ENCODE measurements at places on chromosomes 7 and 10.

GRCh38 chr10:5040010-5040673 lies 36.5 kb upstream of the AKR1C2 start:
- no peak for DNase-seq

DNA sequence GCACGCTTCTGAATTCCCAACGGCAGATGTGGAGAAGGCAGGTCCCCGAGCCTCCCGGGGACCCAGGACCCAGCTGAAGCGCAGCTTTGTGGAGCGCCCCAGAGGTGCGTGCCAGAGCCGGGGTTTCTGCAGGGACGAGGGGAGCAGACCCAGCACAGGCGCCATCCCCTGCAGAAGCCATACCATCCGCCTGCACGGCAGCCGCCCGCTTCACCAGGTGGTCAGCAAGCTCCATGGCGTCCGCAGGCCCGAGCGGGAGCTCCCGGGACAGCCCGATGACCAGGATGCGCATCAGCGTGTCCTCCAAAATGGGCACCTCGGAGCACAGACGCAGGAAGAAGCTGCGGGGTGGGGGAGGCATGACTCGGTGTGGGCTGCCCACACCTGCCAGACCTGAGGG lies 10.6 kb downstream of the INTS1 start:
- no peak for DNase-seq

DNA sequence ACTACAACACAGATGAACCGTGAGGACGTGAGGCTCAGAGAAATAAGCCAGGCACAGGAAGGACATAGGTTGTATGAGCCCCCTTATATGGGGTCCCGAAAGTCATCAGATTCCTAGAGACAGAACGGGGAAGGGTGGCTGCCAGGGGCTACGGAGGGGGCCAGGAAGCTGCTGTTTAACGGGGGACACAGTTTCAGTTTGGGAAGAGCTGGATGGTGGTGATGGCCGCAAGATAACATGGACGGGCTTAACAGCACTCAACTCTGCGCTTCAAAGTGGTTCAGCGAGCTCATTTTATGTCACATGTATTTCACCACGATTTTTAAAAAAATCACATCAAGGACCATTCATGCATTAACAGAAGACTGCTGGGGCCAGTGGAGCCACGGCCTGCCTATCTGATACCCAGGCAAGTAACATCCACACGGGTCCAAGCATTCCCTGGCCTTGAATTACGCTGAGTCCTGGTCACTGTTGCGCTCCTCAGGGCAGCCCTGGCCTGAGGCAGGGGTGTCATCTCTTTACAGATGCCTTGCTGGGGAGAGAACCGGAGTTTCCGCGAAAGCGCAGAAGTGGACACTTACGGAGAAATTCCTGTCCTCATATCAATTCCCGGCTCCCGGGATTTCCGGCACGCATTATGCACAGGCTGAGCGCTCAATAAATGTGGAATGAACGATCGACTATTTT lies 1.5 kb downstream of the CARD11 start:
- no peak for DNase-seq

- no peak for DNase-seq
Measured at GRCh38 chr7:104628017-104628416, 299.6 kb downstream of the LHFPL3 start.

- no peak for DNase-seq
Measured at GRCh38 chr7:30521532-30521931, 16.9 kb upstream of the GGCT start.

DNA sequence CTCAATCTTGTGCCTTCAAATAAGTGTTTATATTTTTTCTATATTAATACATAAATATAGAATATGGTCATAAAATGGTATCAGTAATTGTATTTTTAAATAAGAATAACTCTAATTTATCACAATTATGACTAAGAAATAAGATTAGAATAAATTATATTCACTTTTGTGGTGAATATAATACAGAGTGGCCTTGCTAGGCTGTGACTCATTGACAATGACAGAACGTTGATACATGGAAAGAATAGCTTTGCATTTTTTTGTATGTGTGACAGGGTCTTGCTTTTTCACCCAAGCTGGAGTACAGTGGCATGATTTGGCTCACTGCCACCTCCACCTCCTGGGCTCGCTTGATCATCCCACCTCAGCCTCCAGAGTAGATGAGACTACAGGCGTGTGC lies 47.8 kb upstream of the PCLO start:
- no peak for DNase-seq

GRCh38 chr7:139768249-139768824 lies 9.5 kb downstream of the HIPK2 start:
- DNase-seq = no peak

DNA sequence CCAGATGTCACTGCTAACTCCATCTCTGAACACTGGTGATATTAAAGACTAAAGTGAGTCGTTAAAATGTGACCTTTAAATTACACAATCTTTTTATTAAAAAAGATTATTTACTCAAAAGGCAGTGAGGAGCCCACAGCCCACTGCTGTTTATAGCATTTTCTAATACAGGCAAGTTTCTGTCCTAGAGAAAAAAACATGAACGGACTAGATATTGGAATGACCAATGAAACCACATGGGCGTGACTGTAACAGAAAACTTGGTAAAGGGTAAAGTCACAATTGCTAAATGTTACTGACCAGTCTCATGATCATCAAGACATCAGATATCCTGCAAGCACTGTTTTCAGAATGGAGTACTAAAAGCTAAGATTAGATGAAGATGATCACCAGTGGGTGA lies 78.7 kb downstream of the FEZF1 start:
- DNase-seq = no peak

DNA sequence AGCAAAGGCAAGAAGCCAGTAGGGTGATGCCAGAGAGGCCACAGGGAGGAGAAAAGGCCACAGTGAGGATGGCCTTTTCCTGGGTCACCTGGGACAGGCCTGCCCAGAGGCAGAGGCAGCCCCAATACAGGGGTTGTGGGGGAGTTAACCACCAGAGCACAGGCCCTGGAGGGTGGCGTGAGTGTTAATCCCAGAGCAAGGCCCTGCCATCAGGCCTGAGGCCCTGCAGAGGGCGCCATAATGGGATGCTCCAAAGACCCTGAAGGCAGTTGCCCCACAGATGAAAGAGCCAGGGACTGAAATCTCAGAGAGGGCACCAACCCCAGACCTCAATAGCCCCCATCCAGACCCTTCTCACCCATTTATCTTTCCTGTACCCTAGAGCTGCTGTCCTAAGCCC lies 23.9 kb downstream of the SLC13A4 start:
- no peak for DNase-seq

GRCh38 chr7:18444826-18445225 lies 50.7 kb upstream of the HDAC9 start:
- DNase-seq = no peak

DNA sequence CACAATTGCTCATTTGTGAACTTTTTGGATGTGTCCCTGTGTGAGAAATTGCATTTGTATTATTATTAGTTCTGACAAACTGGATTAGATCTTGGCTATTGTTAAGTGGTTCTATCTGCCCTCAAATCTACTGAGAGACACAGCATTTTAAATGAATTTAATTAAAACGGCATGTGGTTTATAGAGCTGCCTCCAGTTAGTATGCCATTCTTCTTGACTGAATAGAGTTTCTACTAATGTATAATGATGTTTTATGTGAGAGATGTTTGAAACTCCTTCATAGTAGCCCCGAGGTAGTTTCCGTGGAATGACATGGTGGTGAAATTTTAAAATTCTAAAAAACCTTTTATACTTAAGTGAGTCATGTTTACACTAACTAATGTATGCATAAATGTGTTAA lies 110.9 kb downstream of the DYNC1I1 start:
- no peak for DNase-seq

DNA sequence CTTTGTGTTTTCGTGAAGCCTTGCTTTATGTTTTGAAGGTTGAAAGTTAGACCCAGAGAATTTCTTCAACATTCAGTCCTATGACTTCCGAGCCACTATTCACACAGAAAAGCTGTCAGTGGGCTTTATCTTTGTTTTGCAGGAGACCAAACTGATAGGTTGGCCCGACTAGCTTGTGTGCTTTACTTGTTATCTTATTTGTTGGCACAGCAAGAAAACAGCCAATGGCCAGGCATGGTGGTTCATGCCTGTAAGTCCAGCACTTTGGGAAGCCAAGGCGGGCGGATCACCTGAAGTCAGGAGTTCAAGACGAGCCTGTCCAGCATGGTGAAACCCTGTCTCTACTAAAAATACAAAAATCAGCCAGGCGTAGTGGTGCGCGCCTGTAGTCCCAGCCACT lies 16.0 kb upstream of the GDI2 start:
- DNase-seq = no peak

DNA sequence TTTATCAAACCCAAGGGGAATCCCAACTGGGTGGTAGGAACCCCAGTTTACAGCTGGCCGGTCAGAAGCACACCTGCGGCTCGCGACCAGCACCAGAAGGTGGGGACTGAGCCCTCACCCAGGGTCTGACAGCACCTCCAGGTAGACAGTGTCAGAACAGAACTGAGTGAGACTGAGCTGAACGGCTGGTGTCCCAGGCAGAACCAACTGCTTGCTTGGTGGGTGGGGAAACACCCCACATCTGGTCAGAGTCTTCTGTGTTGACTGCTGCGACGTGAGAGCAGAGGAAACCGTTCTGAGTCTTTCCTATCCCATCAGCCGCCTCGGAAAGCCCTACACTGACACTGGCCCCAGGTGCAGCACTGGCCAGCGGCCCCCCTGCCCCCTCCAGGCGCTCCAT lies 160.7 kb downstream of the MAD1L1 start:
- no peak for DNase-seq

GRCh38 chr7:14424675-14425074 lies 435.2 kb upstream of the ETV1 start:
- DNase-seq = no peak

- DNase-seq = no peak
Measured at GRCh38 chr10:61397175-61397986, 55.8 kb downstream of the TMEM26 start.

- no peak for DNase-seq
Measured at GRCh38 chr7:45696476-45696875, 122.3 kb downstream of the ADCY1 start.

DNA sequence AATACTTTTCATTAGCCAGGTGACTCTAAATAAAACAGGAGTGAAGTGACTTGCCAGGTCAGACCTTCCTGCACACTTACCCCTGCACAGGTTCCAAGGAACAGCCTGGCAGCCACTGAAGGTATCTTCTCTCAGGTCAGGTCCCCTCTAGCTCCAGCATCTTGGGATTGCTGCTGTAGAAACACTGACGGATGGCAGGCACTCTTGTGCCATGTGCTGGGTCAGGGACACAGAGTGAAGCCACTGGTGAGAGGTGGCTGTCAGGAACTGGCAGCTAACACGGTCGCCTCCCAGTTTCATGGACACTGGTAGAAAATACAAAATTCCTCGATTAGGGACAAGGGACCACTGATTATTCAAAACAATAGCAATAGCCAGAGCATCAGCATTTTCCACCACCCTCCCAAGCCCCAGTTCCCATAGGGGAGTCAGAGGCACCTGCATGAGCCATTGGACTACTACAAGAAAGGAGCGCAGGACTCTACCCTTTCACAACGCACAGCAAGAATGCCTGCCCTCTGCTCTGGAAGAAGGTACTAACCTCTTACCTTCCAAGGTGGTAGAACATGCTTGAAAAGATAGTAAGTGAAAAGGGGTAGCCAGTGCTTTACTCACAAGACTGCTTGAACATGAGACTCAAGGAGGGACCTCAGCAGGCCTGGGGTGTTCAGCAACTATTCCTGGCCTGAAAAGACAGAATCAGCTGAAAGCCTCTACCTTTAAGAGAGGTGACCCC lies 5.1 kb upstream of the MYO1G start:
- no peak for DNase-seq

DNA sequence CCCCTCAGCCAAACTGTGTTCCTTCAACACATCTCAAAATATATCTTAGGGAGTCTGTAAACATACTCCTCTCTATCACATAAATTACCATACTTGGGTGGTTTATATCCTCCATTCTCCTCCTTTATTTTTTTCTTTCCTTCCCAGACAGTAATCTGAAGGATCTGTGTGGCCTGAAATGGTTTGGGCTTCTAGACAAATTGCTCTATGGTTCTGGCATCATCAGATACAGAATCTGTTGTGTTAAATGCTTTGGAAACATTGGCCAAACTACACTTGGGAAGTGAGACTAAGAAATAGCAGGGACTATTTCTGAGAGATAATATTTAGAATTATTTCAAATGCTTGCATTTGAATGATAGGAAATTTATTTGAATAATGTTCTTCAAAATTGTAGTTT lies 353.0 kb upstream of the KCND2 start:
- no peak for DNase-seq

GRCh38 chr10:84563868-84564267 lies 235.5 kb downstream of the CCSER2 start:
- no peak for DNase-seq

DNA sequence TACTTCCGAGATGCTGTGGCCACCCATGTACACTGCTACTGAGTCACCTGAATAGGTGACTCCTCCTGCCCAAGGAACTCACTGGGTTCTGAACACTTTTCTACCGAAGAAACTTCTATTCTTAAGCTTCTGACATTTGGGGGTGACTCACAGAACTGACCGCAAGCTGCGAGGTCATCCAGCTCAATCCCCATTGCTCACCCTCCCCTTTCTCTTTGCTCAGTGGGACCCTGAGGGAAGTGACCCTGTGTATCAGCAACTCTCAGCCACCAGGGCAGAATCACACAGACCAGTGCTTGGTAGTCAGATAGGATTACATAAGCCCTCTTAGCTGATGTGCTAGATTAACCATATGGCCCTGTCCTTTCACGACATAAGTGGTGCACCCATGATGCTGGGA lies 46.3 kb downstream of the INSYN2A start:
- DNase-seq = no peak

DNA sequence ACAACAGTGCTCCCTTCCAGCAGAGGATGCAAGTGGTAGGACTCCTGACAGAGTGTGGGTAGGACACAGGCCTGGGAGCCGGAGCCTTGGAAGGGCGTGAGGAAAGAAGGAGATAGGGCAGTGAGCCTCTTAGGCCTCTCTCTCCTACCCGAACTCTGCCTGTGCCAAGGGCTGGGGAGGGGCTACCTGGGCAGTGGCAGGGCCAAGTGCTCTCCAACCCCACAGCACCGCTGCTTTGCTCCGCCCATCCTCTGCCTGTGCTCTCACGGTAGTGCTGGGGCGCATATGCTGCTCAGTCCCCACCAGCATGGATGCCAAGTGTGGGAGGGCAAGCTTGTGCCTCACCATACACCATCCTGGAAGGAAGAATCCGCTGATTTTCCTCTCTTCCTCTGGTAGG lies 7.5 kb downstream of the FAM131B start:
- no peak for DNase-seq

DNA sequence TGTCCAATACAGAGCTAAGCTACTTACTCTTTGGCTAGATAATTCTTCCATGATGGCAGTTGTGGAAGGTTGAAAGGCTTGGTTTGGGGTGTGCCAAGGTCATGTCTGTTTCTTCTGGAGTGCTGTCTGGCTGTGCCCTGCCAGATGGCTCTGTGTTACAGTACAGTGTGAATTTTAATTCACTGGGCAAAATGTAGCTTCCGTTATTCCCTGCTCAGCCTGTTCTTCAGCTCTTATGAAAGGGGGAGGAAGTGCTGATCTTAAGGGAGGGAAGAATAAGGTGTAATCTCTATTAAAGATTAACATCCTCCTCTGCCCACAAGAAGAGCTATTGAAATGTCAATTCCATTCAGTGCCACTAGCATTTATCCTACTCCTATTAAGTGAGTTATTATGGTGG lies 52.2 kb downstream of the SND1 start:
- no peak for DNase-seq
